ENCODE measurements at places on chromosomes 2 and 18.

DNA sequence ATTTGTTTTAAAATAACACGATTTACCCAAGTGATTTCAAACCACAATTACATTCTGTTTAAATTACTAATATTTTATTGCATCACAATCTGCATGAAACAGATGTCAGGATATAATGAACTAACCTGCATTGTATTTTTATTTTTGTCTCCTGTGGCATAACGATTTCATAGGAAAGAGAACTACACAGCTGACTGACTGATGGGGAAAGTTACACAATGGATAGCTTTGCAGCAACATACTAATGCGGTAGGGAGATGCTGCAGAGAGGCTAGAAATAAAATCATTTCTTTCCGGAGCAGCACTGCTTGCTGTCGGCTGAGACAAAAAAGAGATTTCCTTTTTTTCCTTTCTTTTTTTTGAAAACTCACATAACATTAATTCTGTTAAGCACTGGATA is 36.9 kb downstream of the SCN1A start:
- no peak for DNase-seq

DNA sequence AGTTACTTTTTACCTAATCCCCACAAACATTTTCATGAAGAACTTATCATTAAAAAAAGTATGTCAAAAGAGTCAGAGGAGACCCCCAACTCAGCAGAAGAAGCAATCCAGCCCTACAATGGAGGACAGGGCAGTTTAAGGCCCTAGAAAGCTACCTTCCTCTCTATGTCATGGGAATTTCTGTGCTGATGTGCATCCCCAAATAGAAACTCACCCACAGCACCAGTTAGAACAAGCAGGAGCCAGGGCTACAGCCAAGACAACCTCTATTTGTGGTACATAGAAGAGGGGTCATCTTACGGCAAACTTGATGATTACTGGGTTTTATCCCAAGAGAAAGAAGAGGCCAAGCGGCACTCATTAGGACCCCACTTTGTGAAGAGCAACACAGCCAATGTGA is 160.9 kb upstream of the CCDC150 start:
- no peak for DNase-seq

- no peak for DNase-seq
These were observed 184.8 kb downstream of the DIS3L2 start for GRCh38 chr2:232146294-232146693.

- DNase-seq, result no peak
These were observed 344.4 kb downstream of the CLIP4 start for GRCh38 chr2:29459445-29460179.

DNA sequence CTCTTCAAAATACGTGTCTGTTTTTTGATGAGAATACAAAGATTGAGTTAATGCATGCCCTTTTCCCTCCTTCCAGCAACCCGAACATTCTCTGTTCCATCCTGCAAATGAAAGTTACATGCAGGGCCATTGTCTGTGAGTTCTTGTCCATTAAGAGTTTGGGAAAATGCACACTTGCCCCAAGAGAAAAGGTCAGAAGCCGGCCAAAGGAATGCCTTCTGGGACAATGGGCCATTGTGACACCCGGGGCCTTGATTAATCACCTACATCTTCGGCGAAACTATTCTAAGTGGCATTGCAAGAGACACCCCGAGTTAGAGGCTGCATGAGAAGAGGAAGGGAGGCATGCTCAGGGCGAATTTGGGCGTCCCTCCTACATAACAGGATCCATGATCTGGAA is 73.7 kb upstream of the COPS8 start:
- no peak for DNase-seq

- no peak for DNase-seq
These were observed 359.5 kb downstream of the RND3 start for GRCh38 chr2:150127995-150128394.

DNA sequence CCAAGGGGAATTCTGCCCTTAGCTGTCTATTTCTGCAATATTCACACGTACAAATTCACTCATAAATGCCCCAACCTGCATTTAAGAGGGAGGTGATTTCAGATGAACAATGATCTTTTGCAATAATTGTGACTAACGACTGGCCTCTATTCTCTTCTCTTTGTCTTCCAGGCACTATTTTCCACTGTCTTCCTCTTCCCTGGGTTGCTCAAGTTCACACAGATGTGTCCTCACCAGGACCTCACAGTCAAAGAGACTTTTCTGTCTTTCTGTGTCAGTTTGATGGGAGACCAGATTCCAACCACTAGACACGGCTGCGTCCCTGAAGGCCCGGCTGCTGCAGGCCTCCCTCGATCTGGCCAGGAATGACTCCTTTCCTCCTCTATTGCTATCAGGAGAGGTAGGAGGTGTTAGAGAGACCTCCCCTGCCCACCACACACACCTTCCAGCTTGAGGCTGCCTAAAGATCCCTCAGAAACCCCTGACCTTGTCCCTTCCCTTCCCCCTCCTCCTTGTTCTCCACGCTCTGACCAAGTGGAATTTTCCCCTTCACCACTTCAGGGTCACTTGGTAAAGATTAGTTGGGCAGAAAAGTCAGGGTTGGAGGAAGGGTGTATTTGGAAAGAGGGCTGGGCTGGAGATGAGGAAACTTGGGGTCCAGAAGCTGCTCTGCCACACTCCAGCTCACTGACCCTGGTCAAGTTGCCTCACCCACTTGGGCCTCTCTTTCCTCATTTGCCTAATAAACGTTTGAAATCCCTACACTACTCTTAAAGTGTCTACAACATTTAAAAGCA is 109.2 kb upstream of the COPS8 start:
- DNase-seq, result no peak

- DNase-seq, result no peak
These were observed 174.9 kb downstream of the SEPTIN10 start for GRCh38 chr2:109438773-109439389.

DNA sequence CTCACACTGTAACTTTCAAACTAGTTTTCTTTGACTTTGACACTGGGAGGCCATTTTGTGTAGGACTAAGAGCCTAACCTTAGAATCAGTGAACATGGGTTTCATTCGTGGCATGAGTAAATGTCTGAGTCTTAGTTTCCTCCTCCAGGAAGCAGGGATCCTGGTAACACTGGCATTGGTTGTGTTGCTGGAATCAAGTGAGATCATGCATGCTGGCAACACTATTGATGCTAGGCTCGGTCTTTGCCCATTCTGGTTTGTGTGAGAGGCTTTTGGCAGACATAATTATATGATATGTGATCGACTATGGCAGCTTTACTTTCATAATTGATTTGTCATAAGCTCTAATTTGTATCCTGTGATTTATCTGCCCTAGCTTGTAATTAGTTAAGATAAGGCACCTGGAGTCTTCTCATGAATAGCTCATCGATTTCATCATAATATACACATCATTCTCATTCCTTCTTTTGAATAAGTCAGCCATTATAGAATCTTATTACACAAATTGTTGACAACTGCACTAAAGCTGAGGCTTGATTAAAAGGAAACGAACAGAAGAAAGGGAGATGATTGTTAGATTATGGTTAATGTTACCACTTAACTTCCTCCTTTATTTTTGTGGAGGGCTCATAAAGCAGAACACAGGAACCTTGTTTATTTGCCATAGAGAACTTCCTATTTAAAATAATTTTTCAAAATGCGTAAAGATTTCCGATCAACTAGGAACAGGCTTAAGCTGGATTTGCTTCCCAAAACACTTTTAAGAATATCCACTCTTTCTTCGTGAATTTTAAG is 12.6 kb downstream of the PPP1R1C start:
- DNase-seq, result no peak

DNA sequence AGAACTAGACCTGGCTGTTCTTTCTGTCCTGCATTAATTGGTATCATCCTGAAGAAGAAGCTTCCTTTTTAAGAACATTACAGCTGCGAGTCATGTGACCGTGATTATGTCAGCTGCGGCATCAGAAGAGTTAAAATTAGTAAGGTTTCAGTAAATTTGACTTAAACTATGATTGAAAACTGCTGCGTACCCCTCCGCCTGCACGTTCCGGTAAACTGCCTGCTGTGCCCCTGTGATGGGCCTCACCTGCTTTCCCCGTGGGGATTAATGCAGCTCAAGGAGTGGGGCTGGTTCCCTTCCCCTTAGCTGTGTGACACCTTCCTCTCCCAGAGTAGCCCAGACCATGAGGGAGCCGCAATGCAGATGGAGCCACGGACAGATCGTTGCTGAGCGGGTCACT is 36.1 kb upstream of the MYO3B start:
- DNase-seq, result no peak

GRCh38 chr2:106624787-106625380 is 137.7 kb downstream of the CD8B2 start:
- DNase-seq, result no peak

DNA sequence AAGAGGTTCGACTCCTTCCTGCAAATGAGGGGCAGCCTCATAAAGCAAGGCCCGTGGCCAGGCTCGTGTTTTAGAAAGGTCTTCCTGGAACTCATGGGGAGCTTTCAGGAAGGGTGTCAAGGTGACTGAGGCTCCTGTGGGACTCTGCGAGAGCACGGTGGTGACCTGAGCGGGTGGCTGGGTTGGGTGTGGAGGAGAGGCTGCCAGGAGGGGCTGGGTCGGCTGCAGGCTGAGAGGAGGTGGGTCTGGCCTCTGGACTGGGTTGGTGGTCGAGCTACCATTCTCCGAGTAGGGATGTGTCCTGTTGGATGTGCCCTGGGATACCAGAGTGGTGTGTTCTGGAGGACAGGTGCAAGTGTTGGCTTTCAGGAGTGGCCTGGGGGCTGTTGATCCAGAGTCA is 86.4 kb downstream of the DGKD start:
- no peak for DNase-seq

- DNase-seq, result no peak
These were observed 399.4 kb upstream of the HS6ST1 start for GRCh38 chr2:128717758-128718710.

DNA sequence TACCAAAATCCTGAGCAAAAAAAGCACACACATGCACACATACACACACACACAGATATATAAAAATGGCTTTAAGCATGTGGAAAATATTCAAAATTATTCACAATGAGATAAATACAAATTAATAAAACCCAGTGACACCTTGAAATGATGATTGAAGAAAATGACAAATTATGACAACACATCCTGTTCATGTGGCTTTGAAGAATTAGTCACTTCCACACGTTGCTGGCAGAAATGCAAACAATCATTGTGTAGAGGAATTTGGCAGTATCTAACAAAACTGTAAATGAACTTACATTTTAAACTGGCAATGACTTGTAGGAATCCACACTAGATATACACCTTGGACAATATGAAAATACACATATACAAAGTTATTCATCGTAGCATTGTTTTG is 95.8 kb upstream of the RGPD4 start:
- no peak for DNase-seq

GRCh38 chr2:206611736-206612135 is 30.6 kb upstream of the FAM237A start:
- DNase-seq, result no peak

DNA sequence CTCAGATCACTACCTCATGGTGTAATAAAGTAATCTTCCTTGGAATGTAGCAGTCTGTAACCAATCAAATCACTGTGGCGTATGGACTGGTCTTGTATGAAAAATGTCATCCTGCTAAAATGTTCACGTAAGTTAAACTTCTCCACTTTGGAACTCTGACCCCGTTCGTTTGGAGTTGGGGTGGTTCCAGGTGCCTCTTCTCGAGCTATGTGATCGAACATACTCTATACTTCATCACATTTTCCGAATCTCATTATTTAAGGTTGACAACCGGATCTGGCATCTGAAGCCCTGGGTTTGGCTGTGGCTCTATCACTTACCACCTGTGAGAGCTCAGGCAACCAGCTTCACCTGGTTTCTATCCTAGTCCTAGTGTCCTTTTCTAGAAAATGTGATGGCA is 148.0 kb upstream of the MYCN start:
- no peak for DNase-seq

DNA sequence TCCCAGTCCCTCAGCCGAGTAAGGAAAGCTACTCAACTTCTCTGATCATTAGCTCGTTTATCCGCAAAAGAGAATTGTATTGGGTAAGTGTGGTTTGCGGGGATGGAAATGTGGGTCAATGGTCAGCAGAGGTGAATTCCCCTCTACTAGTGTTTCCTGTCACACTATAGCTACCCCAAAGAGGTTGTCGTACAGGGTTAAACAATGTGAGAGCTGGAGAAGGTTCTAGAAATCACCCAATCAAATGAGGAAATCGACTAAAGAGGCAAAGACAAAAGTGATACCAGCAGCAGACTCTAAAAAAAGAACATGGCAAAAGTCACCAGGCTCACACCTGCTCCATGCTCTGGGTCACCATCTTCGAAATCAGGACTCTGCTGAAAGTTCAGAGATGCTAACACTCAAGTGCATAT is 144.7 kb upstream of the ITGA4 start:
- DNase-seq, result no peak

DNA sequence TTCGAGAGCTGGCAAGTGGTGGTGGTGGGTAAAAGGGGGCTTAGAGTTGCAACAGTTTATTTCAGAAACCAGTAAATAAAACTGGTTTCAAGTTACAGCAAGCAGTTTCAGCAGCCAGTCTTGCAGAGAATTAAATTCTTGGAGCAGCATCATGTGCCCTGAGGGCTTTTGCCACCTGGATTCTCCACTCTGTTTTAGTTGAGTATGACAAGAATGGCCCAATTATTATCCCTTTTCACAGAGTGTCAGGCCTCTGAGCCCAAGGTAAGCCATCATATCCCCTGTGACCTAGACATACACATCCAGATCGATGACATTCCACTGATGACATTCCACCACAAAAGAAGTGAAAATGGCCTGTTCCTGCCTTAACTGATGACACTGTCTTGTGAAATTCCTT is 72.8 kb upstream of the FANCL start:
- DNase-seq, result no peak

DNA sequence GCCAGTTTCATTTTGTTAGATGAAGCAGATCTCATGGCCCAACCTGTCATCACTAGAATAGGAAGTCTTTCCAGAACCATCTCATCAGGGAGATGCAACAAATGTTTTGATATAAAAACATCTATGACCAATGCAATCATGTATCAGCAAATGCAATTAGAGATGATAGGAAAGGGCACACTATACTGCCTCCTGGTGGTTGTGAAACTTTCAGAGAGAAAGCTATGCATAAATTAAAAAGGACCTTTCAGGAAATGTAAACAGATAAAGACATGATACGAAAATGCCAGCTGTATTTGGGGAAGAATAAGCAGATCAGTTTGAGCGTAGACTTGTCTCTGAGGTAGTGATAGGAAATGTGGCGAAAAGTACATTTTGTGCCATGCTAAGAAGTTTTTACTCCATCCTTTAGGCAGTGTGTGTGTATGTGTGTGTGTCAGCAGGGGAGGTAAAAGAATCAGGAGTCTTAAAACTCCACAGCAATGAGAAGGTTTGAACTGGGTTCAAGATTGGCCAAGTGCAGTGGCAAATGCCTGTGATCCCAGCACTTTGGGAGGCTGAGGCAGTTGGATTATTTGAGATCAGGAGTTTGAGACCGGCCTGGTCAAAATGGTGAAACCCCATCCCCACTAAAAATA is 479.3 kb downstream of the CPS1 start:
- DNase-seq, result no peak

DNA sequence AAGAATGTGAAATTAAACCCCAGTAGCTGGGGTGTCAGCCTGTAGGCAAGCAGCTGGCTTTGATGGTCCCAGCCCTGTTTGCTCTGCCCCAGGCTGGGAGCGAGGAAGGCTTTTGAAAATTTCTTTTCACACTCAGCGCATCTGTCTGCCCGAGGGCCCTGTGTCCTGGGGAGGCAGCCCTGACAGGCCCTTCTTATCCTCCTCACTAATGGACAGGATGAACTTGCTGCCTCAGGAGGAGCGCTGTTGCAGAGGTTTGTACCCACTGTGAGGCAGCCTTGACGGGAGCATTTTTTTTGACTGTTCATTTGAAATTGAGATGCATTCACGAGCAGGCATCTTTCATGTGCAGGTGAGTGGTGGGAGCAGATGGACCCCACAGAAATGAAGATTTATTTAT is 62.4 kb downstream of the SERPINB8 start:
- no peak for DNase-seq

GRCh38 chr18:8821531-8821930 is 116.2 kb downstream of the MTCL1 start:
- DNase-seq, result no peak

Data from activated CD4-positive, alpha-beta T cell treated with anti-CD3 and anti-CD28 coated beads for 24 hours (primary cell).